ENCODE measurements at places on chromosomes 7 and 10. TPM values are rescaled to one million over a fixed set of nuclear protein-coding genes. Genes with fewer than 3 reads are reported as not detected.

DNA sequence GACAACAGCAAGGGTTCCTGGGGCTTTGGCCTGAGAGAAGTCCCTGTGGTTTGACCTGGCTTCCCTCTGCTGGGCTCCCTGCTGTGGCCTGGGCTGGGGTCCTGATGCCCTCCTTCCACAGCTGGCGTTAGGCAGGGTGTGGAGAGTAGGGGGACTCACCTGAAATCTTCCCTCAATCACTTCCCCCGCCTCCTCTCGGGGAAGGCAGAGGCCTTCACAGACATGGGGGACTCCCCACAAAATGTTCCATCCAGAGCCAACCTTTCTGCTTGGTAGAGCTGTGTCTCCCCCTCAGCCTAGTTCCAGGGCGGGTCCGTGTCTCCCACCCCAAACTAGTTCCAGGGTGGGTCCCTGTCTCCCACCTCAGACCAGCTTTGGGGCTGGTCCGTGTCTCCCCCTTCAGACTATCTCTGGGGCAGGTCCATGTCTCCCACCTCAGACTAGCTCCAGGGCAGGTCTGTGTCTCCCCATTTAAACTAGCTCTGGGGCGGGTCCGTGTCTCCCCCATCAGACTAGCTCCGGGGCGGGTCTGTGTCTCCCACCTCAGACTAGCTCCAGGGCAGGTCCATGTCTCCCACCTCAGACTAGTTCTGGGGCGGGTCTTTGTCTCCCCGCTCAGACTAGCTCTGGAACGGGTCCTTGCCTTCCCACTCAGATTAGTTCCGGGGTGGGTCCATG, 2.2 kb downstream of the PVRIG start:
- DNase-seq: no peak

DNA sequence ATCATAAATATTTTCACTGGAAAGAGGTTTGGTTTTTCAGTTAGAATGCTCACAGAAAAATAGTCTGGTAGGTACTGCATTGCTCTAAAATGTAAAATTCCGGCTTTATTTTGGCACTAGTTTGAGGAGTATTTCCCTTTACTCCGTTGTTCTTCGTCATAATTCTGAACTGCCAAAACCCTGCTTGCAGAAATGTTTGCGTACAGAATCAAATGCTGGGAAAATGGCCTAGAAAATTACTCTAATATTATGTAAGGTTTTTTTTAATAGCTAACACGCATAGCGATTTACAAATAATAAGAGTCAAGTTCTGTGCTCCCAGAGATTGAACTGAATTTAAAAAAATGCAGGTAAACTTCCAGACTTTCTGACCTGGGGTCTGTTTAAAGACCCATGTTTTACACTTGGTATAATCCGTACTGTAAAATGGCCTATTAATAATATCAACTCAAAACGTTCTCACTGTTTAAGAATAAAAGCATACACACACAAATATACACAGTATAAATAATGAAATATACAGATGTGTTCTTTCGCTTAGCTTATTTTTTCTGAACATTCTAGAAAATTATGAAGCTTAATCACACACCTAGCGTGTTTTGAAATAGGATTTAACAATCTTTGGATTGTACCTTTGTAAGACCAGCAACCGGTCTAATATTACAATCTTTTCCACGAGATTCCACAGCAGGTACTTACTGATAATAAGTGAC, 23.5 kb upstream of the ANLN start:
- DNase-seq: no peak

DNA sequence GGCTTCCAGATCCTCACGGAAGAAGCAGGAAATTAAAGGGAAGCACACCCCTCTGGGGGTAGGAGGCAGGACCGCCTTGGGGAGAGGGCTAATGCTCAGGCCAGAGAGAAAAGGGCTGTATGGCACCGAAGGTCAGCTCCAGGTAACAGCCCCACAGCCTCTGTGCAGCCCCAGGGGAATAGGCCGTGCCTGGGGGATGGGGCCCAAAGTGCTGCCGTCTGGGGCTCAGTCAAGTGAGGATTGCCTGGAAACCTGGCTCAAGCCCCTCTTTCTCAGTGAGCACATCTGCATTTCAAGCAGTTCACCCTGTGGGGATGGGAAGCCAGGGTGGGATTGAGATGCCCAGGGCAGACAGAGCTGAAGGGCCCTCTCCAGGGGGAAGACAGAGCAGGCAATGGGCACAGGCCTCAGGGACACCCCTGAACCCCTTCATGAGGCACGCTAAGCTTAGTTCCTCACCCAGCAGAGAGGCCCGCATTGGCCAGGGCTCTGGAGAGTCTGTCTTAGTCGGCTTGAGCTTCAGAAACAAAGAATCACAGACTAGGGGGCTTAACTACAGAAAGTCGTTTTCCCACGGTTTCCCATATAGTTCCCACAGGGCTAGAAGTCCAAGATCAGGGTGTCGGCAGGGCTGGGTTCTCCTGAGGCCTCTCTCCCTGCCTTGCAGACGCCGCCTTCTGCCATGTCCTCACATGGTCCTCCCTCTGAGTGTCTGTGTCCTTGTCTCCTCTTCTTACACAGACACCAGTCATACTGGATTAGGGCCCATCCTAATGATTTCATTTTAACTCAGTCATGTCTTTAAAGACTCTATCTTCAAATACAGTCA, 118.2 kb downstream of the PTPN20 start:
- no peak for DNase-seq

- no peak for DNase-seq
Measured at GRCh38 chr7:142321391-142321790, 63.5 kb upstream of the PRSS58 start.

DNA sequence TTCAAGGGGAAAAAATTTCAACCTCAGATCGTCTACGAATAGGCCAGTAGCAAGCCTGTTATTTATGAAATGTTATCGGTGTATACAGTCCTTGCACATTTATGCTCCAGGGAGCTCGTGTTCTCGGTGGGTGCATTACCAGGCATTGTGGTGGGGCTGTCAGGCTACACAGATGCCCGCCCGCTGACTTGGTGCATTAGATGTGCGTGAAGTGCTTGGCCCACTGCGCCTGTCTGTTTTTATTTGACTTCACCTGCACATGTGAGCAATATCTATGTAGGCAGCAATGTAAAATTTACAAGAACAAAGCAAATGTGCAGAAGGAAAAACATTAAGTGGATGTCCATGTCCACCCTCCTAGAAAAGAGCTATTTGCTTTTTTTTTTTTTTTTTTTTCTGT, 2.8 kb downstream of the FOXK1 start:
- DNase-seq: no peak

IGFBP1 gene
- total RNA-seq: 0.23 TPM

CHRM2 gene
- 0.06 TPM for total RNA-seq

DNA sequence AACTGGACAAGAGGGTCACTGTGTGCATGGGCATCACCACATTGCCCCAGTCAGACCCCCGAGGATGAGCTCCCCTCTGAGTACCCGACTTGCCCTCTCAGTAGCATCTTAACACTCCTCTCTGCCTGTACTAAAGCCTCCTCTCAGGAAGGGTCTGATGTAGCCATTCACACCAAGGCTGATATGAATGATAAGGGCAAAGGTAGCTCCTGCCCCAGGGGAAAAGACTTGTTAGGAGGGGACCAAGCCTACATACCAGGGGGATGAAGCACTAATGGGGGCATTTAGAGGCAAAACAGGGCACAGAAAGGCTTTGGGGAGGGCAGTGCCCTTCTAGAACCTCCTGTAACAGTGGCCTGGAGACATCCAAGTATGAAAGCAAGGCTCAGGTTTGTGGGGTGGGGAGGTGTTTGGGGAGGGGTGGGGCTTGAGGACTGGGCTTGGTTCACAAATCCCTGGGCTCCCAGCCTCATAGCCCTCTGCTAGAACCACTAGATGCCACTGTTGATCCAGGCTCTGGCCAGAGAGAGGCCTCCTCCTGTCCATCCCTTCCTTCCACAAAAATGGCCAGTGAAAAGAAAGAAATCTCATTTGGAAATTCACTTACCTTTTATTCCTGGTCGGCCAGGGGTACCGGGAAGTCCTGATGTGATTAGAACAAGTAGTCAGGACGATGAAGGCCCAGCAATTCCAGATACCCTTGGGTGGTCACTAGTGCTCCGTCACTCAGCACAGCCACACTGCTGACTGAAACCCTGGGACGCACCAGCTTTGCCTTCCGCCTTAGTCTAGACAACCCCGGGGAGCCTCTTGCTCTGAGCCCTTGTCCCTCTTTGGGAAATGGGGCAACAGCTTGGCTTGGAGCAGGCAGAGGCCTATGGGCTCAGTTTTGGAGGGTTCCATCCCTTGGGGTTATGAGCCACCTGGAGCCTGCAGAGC, 40.3 kb downstream of the COL17A1 start:
- DNase-seq: peak; percentile 61

MDFIC gene
- total RNA-seq: 67.0 TPM

DNA sequence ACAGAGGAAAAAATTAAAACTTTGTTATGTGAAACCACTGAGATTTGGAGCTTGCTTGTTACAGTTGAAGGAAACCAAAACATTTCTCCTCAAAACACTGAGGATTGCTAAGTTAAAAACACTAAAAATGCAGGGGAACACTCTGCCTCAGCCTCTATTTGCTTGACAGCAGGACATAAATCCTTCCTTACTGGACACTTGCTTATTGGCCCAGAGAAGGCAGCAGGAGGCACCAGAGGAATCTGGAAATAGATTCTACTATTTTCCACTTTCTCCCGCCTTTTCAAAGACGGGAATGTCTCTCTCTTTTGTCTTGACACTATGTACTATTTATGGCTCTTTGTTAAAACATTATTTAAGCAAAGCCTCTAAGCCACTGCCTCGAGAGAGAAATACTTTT, 67.9 kb downstream of the MTURN start:
- DNase-seq: no peak

GRCh38 chr7:114217026-114217806, 197.4 kb upstream of the FOXP2 start:
- no peak for DNase-seq

- DNase-seq: no peak
Measured at GRCh38 chr10:78002541-78003288, 26.6 kb downstream of the POLR3A start.

- no peak for DNase-seq
Measured at GRCh38 chr7:88314061-88314491, 7.4 kb upstream of the STEAP4 start.

AGBL3 gene
- total RNA-seq: 1.0 TPM

DNA sequence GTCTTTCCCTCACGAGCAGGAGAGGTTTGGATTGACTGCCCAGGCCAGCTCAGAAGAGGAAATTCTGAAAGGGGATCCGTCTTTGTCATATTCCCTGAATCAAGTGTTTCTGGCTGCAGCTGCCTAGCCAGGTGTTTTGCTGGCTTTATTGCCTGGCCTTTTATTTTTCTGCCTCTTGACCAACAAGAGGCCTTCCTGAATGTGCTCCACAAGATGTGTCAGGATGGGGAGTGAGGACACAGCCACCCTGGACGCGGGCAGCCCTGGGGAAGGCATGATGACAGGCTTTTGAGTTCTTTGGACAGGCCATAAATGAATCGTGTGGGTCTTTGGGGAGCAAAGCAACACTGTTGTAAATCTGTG, 163.6 kb downstream of the CAMK1D start:
- DNase-seq: no peak

GNAT3 gene
- total RNA-seq: not detected

- peak; percentile 13 for DNase-seq
Measured at GRCh38 chr7:32347244-32347828, 142.8 kb downstream of the LSM5 start.

DNA sequence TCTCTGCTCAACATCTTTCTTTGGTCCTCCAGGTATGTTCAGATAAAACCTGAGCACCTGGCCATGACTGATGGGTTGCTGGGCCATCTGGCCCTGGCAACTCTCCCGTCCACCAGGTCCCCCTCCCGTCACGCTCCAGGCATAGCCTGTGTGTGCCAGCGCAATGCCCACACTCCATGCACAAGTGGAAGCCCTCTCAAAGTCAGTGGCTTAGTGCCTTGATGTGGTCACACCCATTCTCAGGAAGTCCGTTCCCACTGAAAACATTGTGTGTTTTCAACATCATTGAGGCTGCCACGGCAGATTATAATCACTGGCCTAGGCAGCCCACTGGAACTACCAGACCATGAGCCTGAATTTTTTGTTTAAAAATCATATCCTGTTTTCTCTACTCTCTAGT, 170.6 kb upstream of the LANCL2 start:
- no peak for DNase-seq

RAMP3 gene
- not detected for total RNA-seq

GRCh38 chr10:15120523-15120922, 23.4 kb downstream of the RPP38 start:
- DNase-seq: peak; percentile 81

DNA sequence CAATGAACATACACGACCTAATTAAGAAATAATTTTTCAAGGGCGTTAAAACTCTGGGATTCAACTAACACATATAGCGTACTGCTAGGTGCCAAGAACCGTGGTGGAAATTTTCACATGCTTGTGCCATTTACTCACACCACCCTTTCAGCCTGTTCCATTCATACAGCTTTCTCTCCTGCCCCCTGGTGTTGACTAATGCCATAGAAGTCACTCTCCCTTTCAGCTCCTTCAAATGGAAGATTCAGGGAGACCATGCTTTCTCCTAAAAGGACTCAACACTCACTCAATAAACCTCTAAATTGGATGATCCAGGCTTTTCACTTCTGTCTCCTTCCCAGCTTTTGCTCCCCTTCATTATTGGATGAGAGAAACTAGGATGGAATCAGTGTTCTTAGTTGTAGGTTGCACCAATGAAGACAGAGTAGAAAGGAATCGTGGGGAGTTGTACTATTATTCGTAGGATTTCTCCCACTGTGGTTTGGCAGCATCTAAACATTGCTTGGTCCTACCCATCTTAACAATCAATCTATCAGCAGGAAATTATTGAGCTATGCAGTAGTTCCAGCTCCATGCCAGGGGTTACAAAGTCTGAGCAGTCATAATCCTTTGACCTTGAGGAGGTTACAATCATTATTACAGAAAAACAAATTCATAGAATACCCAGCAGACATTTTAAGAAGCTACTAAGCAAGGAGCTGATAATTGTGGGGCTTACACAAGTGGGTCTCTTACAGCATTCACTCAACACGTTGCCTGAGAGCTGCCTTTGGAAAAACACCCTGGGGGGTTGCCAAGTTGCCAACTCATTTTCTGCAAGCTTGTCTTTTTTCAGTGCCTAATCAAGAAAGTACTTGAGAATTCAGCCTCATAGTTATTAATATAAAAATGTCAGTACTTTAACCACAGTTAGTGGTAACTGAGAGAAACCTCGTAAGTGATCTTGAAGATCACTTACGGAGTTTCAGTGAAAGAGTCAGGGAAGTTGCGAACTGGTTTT, 2.8 kb upstream of the PPP1R3C start:
- DNase-seq: peak; percentile 85

GRCh38 chr10:75395066-75395931, 6.3 kb downstream of the ZNF503 start:
- peak; percentile 7 for DNase-seq

Data from LHCN-M2 (cell line).